NCI-H1417 (cell line): ENCODE measurements at places on chromosomes 5 and 9.

GRCh38 chr5:124796495-124796894 lies 50.1 kb upstream of the ZNF608 start:
- DNase-seq = no peak

DNA sequence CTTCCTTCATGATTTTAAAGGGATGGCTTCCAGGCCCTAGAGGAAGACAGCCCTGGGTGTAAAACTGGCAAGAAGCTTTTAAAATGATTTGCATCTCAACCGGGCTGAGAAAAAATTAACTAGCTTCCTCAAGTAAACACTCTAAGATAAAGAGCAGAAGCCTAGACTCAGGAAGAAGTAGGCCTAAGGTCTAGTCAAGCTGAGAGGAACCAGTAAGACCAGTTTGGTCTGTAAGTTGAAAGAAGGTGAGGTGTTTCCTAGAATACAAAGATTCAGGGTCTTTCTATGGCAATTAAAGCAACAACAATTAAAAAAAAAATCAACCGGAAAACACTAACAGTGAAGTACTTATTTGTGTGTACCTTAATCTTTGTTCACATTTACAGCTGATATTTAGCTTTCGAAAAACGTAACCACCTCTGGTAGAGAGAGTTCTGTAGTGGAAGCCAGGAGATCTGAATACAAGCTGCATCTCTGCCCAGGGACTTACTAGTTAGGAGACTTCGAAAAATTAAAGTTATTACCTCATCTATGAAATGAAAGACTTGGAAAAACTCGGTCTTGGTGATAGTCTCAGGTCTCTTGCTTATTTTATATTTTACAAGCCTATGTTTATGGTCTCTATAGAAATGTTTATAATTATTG lies 75.7 kb downstream of the TUSC1 start:
- no peak for DNase-seq

DNA sequence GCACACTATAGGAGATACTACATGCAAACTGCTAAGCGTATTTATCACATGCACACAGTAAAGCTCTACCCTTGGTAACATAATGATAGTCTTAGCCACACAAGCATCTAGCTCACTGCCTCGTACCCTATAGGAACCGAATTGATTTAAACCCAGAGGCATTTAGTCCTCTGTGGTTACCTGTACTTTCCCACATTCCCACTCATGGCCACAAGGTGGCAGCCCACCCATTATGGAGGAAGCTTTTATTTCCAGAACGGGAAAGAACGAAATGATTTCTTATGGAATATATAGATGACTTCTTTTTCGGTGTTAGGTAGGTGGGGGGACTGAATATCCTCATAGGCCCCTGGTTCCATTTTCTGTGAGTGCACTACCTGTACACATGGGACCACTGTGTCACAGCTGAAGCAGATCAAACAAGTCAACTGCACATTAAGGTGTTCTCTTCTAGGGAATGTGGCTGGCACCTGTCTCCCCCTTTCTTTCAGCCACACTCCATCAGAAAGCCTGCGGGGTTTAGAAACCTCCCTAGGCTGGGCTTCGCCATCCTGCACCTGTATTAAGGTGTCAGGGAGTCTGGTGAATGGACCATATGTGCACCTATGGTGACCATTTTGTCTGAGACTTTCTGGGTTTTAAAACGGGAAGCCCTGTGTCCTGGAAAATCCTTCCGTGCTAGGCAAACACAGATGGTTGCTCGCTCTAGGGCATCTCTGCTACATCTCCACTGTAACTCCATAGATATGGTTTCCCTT lies 313.2 kb downstream of the SLIT3 start:
- peak; percentile 86 for DNase-seq

GRCh38 chr5:31049936-31050704 lies 143.4 kb upstream of the CDH6 start:
- no peak for DNase-seq

- DNase-seq = no peak
Measured at GRCh38 chr9:77575785-77576184, 72.3 kb downstream of the GNA14 start.

DNA sequence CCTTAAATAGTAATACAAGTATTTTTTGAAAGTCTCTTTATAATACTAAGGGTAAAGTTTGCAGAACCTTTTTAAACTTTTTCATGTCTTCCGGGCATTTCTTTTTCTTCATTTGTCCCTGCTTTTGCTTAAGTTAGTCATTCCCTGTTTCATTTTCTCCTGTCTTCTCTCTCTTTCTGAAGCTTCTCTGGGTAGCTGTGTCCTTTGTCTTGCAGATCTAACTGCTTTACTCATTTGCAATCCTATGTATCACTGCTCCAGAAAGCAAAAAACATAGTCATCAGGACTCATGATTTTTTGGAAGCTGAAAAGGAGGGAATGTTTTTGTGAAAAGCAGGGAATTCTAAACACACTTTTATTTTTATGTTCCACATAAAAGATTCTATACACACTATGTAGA lies 301.7 kb downstream of the MRPS30 start:
- DNase-seq = no peak

- DNase-seq = no peak
Measured at GRCh38 chr9:2601785-2602378, 19.7 kb upstream of the VLDLR start.

DNA sequence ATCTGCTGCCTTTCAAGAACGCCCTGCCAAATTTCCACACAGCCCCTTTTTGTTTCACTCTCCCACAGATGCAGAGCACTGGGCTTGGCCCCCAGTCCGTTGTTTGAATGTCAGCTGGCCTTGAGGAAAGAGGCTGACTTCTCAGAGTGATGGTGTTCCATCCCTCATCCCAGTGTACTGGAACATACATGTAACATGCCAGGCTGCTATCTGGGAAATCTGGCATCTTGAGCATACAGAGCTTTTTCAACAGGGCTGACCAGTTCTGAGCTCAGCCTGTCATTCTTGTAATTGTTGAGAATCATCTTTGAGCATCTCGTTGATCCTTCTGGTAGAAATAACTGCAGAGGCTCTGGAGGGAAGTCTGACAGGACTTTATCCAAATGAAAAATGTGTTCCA lies 2.8 kb downstream of the GALNT10 start:
- DNase-seq = no peak

- no peak for DNase-seq
Measured at GRCh38 chr5:79843450-79844388, 147.3 kb downstream of the MTX3 start.

DNA sequence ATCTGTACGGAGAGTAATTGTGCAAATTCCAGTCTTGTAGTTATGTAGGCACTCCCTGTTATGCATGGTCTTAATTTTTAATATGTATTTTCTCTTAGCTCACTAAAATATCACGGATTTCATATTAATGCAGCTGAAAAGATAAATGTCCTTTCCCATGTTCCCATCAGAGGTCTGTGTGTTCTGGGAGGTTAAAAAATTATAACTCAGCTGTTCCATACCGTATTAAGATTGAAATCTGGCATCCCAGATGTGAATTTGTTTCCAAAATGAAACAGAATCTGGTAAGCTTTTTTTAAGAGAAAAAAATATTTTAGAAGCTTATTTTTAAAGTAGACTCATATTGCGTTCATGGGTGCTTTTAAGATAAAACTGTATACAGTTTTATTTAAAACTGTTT lies 44.3 kb downstream of the SEMA6A start:
- DNase-seq = no peak

- peak; percentile 4 for DNase-seq
Measured at GRCh38 chr9:9483175-9483574, 1129.6 kb downstream of the PTPRD start.

DNA sequence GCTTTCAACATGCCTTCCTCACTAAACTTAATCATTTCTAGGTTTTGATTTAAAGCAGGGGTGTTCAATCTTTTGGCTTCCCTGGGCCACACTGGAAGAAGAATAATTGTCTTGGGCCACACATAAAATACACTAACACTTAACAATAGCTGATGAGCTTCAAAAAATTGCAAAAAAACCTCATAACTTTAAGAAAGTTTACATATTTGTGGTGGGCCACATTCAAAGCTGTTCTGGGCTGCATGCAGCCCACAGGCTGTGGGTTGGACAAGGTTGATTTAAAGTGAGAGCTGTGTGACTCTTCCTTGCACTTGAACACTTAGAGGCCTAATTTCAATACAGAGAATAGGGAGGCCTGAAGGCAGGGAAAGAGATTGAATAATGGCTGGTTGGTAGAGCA lies 598.3 kb downstream of the EFNA5 start:
- DNase-seq = no peak

- DNase-seq = no peak
Measured at GRCh38 chr5:122465031-122465577, 153.1 kb downstream of the SNCAIP start.

- DNase-seq = no peak
Measured at GRCh38 chr9:104304925-104305324, 199.1 kb upstream of the OR13F1 start.

DNA sequence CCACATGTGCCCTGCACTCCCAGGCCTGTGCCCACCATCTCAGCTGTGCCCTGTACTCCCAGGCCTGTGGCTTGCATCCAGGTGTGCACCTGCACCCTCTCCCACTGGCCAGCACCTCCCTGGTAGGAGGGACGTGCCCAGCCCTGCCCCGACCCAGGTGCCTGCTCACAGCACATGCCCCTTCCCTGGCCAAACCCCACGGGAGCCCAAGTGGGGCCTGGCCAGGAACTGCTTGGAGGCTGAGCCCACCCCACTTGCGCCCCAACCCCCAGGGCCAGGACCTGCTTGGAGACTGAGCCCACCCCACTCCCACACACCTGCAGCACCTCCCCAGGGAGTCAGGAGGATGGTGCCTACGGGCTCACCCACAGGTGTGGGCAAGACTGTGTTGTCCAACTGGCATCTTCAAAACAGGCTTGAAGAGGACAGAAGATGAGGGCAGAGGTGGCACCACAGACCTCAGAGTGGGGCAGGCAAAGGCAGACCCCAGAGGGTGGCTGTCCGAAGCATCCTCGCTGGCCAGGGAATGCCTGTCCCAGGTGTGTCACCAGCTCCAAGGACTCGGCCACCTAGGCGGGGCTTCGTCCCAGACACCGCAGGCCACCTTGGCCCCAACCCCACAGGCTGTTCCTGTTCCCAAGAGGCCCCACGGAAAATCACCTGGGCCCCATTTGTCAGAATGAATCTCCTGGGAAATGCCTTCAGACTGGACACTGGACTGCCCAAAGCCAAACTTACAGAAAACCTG lies 10.8 kb downstream of the ZDHHC11B start:
- no peak for DNase-seq

DNA sequence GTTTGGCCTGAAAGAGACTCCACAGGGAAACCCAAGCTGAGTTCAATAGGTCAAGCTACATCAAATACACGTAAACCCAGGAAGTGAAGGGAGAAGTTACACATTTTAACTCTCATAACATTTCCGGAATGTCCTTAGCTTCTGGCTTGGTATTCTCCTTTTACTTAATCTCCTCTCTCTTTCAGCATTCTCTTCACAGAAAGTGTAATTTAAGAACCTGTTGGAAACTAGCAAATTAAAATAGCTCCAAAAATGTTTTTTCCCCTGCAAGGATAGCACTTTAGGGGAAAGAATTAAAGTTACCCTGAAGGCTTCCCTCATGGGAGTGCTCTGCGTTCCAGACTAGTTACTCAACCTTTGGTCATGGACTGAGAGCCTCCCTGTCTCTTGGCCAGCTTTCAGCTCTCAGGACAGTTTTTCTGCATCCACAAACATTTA lies 292.7 kb upstream of the TARS1 start:
- DNase-seq = no peak

- no peak for DNase-seq
Measured at GRCh38 chr9:37421914-37422288, 595 bp upstream of the GRHPR start.

GRCh38 chr5:84168841-84169240 lies 215.8 kb downstream of the EDIL3 start:
- no peak for DNase-seq

- no peak for DNase-seq
Measured at GRCh38 chr5:79963261-79964061, 27.6 kb downstream of the MTX3 start.

DNA sequence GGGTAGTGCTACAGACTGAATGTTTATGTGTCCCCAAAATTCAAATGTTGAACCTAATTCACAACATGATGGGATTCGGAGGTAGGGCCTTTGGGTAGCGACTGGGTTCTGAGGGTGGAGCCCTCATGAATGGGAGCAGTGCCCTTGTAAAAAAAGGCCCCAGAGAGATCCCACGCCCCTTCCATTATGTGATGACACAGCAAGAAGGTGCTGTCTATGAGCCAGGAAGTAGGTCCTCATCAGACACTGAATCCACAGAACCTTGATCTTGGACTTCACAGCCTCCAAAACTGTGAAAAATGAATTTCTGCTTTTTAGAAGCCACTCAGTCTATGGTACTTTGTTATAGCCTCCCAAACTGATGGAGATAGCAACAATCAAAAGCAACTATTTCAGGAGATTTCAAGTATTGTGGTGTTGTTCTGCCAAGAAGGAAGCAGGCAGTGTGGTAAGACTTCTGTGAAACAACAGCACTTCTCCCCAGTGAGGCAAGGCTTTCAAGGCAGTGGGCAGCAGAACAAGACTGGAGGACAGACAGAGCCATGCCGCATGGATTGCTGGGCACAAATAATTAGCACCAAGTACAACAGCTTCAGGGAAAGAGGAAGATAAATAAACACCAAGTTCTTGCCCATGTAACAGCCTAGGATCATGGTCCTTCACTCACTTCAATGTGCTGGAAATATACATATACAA lies 76.1 kb downstream of the OR2K2 start:
- no peak for DNase-seq

GRCh38 chr5:79850316-79850822 lies 140.7 kb downstream of the MTX3 start:
- DNase-seq = no peak

- no peak for DNase-seq
Measured at GRCh38 chr5:76790632-76791290, 28.1 kb upstream of the F2RL1 start.

- DNase-seq = peak; percentile 77
Measured at GRCh38 chr9:132800038-132800648, 77.9 kb downstream of the AK8 start.
